Daoy (cell line): ENCODE measurements at places on chromosomes 2 and 18. TPM values are rescaled to one million over a fixed set of nuclear protein-coding genes. Genes with fewer than 3 reads are reported as not detected.

DNA sequence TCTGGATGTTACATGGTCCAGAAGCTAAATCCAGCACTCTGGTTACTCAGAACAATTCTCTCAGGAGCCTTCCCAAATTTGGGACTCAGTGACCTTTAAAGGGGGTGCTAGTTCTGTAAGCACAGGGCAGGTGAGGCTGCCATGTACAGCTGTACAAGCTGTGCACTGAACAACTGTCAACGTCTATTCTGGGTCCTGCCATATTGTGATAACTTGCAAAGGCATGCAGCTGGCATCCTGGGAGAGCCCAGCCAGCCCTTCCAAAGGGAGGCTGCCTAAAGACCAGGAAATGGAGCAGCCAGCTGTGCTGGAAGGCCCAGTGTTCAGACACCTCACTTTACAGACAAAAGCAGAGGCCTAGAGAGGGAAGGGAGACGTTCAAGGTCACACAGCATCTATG, 204.8 kb downstream of the KLHL29 start:
- DNase-seq: peak; percentile 34

DNA sequence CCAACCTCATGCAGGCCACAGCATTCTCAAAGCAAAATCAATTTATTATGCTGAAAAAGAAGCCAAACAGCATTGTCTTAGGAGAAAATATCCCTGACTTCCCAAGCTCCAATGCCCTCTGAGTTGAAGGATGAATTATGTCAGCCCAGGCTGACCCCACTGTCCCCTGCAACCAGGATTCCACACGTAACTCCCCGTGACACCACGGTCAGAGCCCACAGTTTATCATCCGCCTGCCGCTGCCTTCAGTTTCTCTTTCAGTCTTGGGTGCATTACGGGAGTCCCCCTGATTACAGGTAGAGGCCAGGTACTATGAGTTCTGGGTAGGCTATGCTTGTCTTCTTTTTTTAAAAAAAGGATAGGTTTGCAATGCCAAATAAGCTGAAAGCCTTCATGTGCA, 244.2 kb downstream of the MYT1L start:
- no peak for DNase-seq

GRCh38 chr18:61589724-61590065, 256.5 kb downstream of the CDH20 start:
- DNase-seq: peak; percentile 24

- DNase-seq: no peak
Measured at GRCh38 chr2:212770240-212770639, 231.6 kb upstream of the ERBB4 start.

Gene TSPYL6
- not detected in 2 replicates for total RNA-seq

Gene OXER1
- total RNA-seq: not detected in 2 replicates

Gene CFAP65
- total RNA-seq: 0.11 TPM in 1 of 2 replicates, not detected in the other

GRCh38 chr2:19754907-19755306, 146.9 kb downstream of the TTC32 start:
- DNase-seq: no peak

DNA sequence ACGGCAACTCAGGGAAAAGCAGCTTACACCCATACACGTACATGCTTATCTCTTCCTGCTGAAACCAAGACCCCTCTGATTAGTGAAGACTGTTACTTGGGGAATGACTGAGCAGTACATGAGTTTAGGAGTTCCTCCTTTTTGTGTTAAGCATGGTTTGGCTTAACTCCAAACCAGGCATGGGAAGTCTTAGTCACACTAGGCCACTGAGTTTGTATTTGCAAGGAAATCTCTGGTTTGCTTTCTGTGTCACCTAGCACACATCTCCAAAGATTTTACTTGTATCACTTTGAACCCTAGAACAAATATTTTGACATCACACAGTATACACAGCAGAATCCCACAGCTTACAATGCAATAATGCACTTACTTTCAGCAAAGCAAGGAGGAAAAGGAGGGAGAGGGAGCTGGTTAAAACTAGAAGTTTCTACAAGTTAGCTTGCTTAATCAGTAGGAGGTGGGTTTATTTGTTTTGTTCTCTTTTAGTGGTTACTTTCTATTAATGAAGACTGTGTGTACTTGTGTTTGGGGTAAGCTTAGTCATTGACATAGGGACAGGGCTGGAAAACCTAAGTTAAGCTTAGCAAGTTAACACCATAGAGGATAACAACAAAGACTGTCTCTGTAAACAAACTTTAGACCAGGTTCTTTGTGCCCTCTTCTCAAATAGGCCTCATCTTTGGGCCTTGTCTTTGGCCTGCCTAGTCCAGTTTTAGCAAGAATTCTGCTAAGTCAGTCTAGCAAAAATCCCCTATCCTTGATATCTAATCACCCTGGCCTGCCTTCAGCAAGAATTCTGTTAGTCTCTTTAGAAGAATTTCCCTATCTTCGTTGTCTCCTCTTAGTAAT, 219.4 kb downstream of the MREG start:
- DNase-seq: peak; percentile 94

Gene FAM117B
- 1.4 and 2.1 TPM in 2 replicates for total RNA-seq

DNA sequence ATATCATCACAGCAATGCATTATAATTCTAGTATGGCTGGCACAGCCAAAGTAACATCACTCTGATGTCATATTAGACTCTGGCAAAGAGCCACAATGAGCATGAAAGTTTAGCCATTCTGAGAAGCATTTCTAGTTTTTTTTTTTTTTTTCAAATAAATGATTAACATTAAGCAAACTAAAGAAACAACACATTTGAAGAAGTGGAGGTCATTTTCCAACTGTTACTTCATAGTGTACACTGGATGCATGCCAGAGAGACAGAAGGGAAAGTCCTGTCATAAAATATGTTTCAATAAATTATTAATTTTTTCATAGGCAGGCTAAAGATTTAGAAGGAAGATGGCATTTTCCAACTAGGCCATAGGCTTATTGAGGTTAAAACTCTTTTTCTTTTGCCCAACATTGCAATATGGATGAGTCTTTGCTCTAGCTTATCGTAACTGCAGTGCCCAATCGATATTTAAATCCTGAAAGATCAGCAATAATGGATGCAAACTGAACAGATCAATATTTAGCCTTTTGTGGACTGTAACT, 1630.4 kb upstream of the ACVR2A start:
- DNase-seq: no peak

Gene FEZ2
- total RNA-seq: 57.7 and 60.4 TPM in 2 replicates

Gene MYO3B
- total RNA-seq: not detected in 2 replicates
